ENCODE measurements at places on chromosomes 12 and 14. TPM values are rescaled to one million over a fixed set of nuclear protein-coding genes. Genes with fewer than 3 reads are reported as not detected.

The AQP2 gene
- total RNA-seq, result not detected

The MYBPC1 gene
- 0.06 TPM for total RNA-seq

The GRIP1 gene
- 3.7 TPM for total RNA-seq

The DENR gene
- total RNA-seq, result 7.4 TPM

The LBHD2 gene
- 7.5 TPM for total RNA-seq

DNA sequence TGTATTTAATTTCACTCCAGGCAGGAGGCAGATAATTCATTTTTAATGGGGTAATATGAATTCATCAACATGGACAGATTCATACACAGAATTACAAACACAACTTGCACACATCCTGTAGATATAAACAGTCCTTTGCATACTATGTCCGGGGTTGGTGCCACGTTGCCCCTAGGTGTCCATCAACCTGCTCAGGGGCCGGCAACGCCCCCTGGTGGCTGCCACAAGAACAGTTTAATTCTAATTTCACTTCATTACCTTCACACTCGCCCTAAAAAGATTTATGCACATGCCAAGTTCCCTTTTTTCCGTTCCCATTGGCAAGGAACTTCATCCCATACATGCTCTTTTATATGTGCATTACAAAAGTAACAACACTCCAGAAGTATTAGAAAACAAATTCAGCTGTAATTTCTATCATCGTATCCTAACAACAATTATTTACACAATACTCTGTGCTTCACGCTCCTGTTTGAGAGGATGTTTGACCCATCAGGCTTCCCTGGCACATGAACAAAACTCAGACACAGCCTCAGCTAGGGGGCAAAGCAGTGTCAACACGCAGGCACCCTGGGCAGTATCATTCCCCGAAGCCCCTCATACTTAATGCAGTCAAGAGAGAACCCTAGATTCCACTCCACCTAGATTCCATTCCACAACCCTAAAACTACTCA is 15.5 kb downstream of the MANSC1 start:
- peak; percentile 47 for DNase-seq

GRCh38 chr12:19373586-19373985 is 65.7 kb upstream of the AEBP2 start:
- no peak for DNase-seq

DNA sequence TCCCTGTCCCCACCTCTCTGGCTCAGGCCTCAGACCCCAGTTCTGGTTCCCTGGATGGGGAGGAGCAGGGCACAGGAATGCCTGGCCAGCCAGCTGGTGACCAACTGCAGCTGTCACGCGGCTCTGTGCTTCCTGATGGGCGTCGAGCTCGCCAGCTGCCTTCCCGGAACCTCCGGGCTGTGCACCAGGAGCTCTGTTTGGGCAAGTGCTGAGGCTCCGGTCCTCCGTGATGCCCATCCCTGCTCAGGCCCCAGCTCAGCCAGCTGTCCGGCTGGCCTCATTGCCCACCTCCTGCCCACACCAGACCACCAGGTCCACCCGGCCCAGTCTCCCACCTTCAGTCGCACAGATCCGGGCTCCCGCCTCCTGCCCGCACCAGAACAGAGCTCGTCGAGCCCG is 4.8 kb downstream of the IFFO1 start:
- no peak for DNase-seq

DNA sequence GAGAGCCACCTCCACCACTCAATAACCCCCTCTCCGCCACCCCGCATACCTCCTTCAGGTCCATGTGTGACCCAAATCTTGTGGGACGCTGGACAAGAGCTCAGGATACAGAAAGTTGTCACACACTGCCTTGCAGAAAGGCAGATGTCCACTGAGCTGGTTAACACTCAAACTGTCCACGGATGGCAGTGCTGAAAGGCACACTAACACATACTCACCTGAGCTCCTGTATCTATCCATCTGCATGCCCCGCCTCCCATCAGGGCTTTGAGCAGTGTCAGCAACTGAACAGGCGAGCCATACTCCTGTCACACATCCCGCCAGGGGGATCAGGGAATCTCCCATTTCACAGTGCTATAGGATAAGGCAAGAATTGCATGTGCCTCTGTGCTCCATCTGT is 642.0 kb downstream of the GALC start:
- no peak for DNase-seq

DNA sequence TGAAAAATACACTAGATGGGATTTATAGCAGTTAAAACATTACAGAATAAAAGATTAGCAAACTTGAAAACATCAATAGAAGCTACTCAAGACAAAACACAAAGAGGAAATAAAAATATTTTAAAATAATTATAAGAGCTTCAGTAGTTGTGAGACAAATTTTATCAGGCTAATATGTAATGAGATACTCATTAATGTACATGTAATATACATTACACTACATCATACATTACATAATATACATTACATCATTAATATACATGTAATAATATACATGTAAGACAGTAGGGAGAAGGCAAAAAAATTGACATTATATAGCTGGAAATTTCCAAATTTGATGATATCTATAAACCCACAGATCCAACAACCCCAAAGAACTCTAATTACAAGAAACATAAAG is 249.4 kb upstream of the HMGA2 start:
- no peak for DNase-seq

DNA sequence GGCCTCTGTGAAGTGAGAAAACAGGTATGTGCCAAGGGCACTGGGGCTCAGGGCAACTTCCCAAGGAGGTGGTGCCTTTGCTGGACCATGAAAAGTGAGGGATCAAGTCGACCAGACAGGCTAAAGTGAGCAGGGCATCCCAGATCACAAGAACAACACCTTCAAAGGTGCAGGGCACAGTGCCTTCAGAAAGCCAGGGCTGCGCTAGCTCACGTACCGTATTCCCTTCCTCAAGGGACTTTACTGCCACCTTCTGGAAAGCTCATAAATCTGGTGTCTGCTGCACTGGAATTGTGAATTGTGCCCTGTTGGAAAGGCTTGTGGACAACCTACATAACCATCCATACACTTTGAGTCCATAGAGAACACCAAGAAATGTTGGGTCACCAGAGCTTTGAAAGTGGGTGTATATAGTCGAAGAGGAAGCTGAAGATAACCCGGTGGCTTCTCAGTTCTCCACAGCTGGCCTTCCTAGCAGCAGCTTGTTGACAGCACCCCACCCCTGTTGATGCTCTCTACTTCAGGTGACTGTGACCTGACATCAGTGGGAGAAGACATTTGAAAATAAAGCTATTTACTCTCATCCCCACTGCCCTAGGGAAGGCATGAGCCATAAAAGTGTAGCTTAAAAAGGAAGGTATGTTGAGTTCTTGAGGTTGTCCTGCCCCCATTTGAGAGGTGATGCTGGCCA is 24.5 kb downstream of the FIGNL2 start:
- peak; percentile 65 for DNase-seq

DNA sequence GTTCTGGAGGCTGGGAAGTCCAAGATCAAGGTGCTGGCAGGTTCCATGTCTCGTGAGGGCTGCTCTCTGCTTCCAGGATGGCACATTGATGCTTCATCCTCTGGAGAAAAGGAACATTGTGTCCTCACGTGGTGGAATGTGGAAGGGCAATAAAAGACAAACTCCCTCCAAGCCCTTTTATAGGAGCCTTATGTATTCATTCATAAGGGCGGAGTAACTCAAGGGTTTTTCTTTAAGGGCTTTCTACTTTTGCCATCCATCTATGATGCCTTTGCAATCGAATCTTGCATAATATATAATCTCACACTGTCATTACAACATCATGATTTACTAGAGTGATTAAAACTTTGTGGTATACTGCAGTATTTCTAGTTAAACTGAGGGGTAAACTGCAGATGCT is 132.7 kb upstream of the DDHD1 start:
- no peak for DNase-seq
